ENCODE measurements at places on chromosomes 4 and X.

GRCh38 chr4:10016169-10016568 is 5.1 kb downstream of the SLC2A9 start:
- no peak for DNase-seq

GRCh38 chr4:153116291-153116680 is 88.0 kb upstream of the TRIM2 start:
- DNase-seq = no peak

- DNase-seq = no peak
Observed at GRCh38 chr4:153778383-153778782, 10.5 kb downstream of the SFRP2 start.

GRCh38 chrX:920234-920799 is 289.7 kb downstream of the SHOX start:
- DNase-seq = no peak

DNA sequence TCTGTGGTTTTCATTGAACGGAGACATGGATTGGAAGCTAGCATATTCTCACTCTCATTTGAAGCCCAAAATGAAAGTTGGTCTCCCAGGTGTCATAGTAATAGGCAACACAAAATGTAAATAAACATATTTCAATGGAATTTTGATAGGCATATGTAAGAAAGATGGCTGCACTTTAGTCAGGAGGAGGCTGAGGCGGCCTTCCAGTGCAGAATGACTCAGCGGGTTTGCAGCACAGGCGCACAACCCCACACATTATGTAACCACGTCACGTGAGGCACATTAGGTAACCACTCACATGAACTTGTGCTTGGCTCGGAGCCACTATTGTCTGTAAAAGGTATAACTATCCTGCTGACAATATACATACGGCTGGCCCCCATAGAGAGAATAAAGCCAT is 381.7 kb downstream of the GPAT3 start:
- DNase-seq = no peak

DNA sequence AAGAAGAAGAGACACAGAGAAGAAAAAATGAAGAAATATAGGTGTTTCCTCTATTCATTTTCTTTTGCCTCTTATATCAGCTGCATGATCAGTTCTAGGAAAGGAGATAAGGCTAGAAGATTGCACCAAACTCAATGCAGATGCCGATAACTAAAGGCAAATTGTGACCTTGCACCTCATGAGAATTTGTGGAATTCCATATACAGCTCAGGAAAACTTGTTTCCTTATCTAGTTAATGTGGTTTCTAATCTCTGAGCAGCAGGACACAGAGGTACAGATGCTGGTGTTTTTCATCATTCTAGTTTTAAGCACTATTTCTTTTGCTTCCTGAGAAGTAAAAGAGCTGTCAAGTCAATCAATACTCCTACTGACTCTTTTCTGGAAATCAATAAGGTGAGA is 104.6 kb upstream of the NWD2 start:
- DNase-seq = no peak

DNA sequence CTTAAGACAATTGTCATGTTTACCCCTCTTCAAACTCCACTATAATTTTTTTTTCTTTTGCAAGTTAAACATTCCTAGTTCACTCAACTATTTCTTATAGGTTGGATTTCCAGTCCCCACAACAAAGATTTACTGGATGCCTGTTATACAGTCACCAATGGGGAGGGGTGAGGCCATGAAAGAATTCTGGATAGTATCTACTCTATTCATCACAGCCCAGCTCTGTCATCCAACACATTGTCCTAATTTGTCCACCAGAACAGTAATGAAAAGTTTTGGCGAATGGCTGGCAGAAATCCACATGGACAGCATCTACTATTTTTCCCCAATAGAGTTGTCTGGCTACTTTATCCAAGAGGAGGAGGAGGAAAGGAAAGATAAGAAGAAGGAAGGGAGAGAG is 192.7 kb upstream of the S100G start:
- DNase-seq = no peak

DNA sequence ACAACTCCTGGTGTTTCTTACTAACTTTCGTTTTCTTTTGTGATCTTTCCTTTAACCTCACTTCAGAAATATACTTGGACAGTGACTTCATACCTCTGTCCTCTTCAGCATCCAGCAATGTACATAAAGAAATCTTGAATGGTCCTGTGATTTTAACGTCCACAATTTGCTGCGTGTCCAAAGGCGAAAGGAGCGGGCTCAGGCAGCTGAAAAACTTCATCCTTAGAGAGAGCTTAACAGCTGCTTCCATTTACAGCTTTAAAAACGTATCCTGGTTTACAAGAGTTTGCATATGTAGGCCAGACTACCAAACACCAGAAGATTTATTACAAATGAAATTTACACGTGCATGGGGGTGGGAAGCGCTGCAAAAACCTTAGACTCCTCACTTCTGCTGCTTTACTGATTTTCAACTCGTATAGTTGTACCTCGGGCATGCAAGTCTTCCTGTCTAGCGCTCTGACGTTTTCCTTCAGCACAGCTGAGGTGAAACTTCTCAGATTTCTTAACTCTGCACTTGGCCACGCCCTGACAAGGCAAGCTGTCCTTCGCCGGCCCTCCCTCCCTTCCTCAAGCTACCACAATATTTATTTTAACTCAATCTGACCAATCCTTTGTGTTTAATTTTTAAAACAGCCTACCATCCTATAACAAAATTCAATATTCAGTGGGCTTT is 406.4 kb downstream of the FAM47A start:
- no peak for DNase-seq

GRCh38 chr4:94890579-94890978 is 132.8 kb downstream of the BMPR1B start:
- no peak for DNase-seq

DNA sequence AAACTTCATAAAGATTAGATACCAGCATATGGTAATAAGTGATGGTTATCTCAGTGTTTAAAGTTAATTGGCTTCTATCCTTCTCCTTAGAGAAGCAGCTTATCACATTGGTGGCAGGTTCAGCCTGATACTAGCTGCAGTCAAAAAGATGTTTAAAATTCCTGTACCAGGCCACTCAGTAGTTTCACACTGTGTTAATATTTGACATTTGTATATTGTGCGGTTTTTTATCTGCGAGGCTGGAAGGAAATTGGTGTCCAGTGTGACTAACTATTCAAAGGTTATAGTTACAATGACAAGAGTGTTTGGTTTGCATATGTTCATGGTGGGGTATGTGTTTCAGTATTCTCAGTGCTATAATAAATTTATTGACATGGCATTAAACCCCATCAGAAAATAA is 27.5 kb upstream of the TBC1D8B start:
- no peak for DNase-seq

DNA sequence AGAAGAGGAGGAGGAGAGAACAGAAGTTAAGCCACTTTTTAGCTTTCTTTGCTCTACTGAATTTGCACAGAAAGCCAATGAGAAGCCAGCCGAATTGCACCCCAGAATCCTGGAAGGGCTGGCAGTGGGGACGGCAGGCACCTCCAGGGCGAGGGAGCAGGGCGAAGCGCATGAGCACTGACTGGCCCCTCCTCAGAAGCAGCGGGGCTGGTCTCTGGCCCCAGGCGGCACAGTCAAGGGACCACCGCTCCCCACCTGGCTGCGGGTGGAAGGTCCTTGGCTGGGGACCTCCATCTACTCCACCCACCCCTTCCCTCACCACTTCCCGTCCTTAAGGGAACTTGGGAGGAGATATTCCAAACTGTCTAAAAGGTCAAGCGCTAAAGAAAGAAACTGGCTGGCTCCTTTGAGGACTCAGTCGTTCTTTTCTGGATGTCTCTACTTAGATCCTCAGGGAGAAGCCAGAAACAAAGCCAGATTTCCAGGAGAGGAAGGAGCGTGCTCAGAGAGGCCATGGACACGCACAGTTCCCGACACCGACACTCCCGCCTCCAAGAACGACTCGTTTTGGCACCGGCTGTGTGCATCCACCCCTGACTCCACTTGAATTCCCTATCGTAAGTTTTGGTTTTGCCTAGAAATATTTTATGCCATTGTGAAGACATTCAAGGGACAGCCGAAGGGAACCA is 59.5 kb upstream of the CRMP1 start:
- no peak for DNase-seq

Data from mucosa of descending colon (tissue), 3 donors.